ENCODE measurements at places on chromosomes 7 and 10. TPM values are rescaled to one million over a fixed set of nuclear protein-coding genes. Genes with fewer than 3 reads are reported as not detected.

- DNase-seq, result peak; percentile 46
Observed at GRCh38 chr7:128025380-128025779, 5.9 kb downstream of the LRRC4 start.

DNA sequence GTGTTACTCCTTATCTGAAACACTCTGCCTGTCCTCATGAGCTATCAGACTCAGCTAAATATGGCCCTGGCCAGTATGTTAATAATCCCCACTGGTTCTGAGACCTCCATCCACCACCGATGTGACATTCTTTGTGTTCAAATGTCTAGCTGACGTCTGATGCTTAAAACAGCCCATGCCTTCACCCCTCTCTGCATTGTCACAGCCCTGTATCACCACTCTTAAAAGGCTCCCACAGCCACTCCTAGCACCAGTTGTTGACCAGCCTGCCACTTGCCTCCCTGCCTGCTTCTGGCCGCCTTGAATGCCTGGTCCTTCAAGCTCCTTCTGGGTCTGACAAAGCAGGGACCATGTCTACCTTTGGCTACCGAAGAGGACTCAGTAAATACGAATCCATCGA is at the start of gene LMOD2:
Gene LMOD2 (plus strand): TSS at position 253 of the 400 bp plus-strand sequence. CDS start 98 bp downstream, at position 351.
- DNase-seq, result no peak

DNA sequence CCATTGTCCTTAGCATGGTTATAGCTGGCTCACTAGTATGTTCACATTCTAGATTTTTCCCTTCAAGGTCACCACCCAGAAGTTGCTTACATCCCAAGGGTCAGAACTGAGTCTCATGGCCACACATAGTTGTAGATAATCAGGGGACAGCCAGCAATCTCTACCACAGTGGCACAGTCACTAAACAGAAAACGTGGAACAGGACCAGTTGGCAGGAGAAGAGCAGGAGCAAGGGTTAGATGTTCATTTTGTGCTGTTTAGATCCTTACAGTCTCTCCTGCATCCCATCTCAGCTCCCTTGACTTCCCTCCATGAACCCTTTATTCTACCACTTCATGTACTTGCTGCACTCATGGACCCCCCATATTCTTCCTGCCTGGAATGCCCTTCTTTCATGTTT is 73.9 kb downstream of the LRMDA start:
- no peak for DNase-seq

GRCh38 chr7:20816372-20816959 is 29.8 kb upstream of the SP8 start:
- no peak for DNase-seq

DNA sequence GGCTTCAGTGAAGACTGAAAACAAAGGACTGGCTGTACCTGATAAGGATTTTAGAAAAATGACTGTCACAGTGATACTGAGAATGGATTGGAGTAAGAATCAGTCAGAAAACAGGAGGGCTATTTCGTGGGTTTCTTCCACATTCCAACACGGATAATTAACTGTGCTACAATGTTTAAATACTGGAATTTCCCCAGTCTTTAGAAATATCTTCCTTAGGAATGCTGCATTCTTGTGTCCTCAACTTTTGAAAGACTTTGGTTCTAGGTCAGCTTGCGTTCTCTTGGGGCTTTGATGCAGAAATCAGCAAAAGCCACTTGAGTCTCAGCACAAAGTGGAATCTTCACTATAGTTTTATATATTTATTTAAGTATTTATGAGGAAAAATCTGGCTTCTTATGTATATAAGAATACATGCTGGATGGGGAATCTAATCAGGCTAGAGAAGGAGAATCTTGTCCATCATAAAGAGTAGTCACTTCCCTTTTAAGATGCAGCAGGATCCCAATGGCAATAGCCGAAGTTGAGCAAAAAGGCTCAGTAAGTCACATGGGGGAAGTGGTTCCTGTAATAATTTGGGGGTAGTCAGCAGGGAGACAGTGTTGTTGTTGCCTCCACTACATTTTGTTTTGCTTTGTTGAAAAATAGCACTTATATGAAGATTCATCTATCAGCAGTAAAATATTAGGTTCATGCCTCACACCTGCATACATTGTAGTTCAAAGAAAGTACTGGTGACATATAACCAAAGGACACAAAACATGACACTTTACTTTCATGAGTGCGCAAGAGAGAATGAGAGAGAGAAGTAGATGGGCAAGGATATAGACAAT is 86.0 kb downstream of the CH25H start:
- no peak for DNase-seq

GRCh38 chr7:67625257-67625737 is 628.7 kb downstream of the TYW1 start:
- peak; percentile 79 for DNase-seq

- DNase-seq, result peak; percentile 35
Observed at GRCh38 chr10:102065561-102066398, 631 bp downstream of the HPS6 start.

DNA sequence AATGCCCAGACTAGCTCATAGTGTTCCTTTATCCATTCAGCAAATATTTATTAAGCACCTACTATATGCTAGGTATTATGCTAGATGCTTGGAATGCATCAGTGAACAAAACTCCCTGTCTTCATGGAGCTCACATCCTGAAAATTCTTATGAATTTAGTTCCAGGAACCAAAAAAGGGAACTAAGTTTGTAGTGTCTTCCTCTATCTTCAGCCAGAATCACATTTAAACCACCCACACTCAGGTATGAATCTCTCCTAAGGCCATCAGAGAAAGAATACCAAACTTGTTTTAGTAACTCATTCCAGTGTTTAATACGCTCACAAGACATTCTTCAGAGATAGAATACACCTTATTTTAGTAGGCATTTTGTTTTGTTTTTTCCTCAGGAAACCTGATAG is 10.1 kb upstream of the EGR2 start:
- no peak for DNase-seq

DNA sequence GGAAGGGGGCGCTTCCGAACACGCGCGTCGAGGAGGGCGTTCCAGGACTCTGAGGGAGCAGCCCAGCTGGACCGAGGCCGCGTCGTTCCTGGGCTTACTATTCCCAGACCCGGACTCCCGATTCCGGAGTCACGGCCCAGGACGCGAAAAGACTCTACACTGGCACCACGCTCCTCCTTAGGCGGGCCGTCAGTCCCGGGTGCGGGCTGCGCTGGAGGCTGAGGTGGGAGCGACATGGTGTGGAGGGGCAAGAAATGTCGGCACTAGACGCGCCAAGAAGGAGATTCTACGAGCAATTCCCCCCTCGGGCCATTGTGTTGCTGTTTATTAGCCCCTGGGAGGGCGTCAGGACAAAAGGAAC is 584 bp upstream of the RUNDC3B start:
- DNase-seq, result peak; percentile 64

- DNase-seq, result no peak
Observed at GRCh38 chr7:80141376-80141775, 6.7 kb downstream of the GNAI1 start.

DNA sequence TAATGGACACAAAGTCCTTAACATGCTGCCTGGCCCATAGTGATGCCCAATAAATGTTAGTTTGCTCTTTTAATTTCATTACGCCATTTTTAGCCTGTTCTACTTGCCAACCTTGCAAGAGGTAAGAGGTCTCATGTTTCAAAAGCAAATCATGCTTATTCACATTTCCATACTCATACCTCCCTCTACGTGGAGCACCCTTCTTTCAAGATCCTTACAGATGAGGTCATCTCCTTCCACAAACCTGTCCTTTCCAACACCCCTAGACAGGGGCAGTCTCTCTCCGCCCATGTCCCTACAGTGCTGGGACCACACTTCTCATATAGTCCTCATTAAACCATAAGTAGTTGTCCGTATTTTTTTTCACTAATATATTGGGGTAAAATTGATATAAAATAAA is 271.3 kb downstream of the FGFR2 start:
- DNase-seq, result no peak

DNA sequence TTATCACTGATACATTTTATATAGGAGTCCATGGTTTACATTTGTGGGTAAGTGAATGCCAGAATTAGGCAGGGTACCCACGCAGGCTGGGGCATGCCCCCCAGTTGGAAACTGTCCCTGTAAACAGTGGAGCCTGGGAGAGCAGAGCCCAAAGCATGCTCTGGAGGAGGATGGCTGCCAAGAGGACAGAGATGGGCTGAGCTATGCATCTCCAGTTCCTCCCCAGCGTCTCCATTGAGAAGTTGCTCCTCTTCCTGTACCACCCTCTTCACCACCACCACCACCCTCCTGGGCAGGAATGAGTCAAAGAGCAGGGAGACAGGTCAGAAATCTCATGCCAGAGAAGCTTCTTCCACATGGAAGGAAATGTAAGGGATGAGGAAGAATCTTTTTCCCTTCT is 67.7 kb upstream of the KMT2E start:
- no peak for DNase-seq

GRCh38 chr7:50565559-50565916 is 333 bp upstream of the DDC start:
- DNase-seq, result no peak

DNA sequence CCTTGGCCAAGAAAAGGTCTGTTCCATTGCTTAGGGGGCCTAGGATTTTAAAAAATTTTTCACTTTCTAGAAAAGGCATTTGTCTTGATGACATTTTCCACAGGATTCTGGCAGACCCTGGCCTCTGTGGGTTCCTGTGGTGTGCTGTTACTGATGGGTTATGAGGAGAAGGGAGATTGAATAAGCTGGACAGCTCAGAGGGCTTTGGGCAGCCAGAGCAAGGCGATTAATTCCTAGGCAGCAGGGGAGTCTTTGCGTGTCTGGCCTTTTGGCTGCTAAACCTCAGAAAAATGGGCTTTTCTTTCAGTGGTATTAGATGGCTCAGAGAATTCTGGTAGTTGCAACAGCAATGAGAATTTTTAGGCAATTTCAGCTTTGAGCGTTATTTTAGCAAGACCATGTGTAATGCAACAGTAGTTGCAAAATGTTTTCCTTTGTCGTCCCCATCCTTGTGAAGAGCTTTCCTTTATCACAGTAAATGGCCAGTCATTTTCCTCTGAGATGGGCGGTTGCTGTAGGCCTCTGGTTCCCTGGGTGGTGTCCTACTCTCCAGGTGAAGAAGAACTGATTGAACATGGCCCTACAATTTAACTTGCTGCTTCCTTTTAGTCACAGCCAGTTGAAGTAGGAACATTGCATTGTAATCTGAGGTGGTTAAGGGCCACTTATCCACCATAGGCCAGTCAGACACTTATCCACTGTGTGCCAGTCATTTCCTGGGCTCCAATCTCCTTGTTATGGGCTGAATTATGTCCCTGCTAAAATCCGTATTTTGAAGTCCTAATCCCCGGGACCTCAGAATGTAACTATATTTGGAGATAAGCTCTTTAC is 43.2 kb downstream of the SH2D4B start:
- no peak for DNase-seq

- no peak for DNase-seq
Observed at GRCh38 chr10:89639326-89639725, 5.7 kb downstream of the PANK1 start.

The ZP3 gene
- 9.8 TPM for polyA plus RNA-seq

The URGCP gene
- 61.9 TPM for polyA plus RNA-seq

The TBXAS1 gene
- polyA plus RNA-seq, result 10.5 TPM

The GHRHR gene
- polyA plus RNA-seq, result 0.44 TPM

The CALCR gene
- polyA plus RNA-seq, result not detected

The C1QL3 gene
- polyA plus RNA-seq, result not detected

The HKDC1 gene
- polyA plus RNA-seq, result 0.48 TPM

The STRIP2 gene
- polyA plus RNA-seq, result 2.5 TPM

The PPP1R9A gene
- 15.6 TPM for polyA plus RNA-seq

The LOXL4 gene
- polyA plus RNA-seq, result 2.3 TPM

Measured in adrenal gland (tissue), 19 donors.